ENCODE measurements at places on chromosomes 7 and 10.

DNA sequence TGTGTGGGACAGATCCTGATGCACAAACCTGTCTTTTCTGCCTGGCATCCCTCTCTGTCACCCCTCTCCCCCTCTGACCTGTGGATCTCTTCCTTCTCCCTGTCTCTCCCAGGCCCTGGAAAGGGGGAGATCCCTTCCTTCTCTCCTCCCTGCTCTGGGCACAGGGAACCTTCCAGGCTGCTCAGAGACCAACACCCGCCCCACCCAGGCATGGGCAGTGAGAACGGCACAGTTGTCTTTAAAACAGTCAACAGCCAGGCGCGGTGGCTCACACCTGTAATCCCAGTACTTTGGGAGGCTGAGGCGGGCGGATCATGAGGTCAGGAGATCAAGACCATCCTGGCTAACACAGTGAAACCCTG lies 34.7 kb downstream of the KCNH2 start:
- no peak for DNase-seq

DNA sequence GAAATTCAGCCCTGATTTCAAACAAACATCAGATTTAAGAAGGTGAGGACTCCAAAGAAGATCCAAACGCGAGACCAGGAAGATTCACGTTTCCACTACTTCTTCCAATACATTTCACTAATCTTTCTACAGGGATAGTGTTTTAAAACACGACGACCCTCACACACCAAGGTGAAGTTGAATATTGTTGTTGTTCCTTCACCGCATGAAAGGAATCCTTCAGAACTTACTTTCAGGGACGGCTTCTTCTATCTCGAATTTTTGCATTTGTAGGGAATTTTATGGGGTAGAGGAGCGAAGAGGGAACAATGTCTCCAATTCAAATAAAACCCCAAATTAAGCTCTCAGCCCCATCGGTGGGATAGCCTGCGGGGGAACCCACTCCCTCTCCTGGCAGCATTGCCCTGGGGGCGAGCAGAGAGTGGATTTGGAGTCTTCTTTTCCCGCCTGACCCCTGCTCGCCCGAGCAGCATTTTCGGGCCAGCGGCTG lies 1.5 kb upstream of the GATA3 start:
- no peak for DNase-seq

DNA sequence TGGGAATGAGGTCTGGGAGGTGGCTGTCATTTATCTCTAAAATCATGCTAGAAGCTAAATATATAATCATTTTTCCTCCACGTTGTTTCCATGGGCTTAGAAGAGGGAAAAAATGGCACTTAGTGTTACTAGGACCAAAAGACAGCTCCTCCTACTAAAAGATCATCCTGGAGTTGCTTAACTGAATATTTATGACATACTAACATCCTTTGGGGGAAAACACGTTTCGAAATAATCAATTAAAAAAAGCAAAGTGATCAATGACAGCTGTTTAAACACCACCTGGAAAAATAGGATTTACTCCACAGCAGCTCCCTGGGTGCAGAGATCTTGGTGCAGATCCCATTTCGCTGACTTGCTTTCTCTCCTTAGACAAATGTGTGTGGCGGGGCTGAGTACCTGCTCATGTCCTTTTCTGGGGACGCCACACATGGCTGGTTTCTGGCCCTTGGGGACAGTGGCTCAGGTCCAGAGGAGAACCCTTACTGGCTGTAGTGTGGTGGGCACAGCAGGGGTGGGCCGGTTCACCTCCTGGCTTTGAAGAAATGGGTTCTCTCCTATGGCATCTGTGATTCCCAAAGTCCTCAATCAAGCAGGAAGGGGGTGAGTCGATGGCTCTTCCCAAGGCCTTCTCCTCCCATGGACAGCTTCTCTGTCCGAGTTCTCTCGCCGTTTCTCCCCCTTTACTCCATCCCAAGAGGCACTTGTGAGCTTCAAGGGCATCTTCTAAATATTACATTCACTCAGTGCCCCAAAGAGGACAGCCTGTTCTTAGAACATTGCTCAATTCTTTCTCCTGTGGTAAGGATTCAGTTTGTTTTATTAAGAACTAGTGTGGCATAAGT lies 156.4 kb upstream of the KLF14 start:
- no peak for DNase-seq

GRCh38 chr10:109178591-109178990 lies 744.7 kb downstream of the XPNPEP1 start:
- no peak for DNase-seq

- DNase-seq = no peak
These were observed 3.4 kb downstream of the PRSS2 start for GRCh38 chr7:142773937-142774744.

GRCh38 chr10:59104186-59104585 lies 72.3 kb upstream of the PHYHIPL start:
- DNase-seq = no peak

- no peak for DNase-seq
These were observed 349.2 kb downstream of the RNLS start for GRCh38 chr10:88233870-88234269.

DNA sequence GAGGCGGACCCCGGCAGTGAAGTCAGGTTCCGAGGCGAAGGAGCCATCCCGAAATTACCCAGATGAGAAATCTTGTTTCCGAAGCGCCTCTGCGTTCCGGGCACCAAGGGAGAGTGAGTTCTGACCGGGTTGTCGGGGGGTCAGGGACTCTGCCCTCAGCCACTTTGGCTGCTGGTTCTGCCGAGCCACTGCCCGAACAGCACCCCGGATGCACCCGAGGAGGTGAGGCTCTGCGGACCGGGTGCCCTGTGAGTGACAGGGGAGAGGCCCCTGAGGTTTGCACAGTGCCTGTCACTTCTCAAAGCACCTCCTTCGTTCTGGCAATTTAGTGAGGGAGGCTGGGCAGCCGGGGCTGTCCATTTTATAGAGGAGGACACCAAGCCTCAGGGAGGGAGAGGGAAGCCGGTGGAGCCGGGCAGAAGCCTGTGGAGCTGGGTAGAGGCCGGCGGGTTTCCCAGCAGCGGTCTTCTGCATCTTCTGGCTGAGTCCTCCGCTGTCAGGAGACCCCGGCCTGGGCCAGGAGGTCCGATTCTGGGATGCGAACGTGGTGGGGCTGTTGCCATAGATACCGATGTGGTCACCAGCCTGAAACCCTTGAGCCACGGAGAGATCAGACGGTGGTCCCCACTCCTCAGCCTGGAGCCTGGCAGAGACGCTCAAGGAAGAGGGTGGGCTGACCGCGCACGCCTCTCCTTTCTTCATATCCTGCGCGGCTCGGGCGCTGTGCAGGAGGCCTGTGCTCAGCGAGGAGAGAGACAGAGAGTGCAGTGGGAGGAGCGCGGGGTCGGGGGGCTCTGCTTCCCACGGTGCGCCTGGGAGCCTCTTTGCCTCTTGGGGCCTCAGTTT lies 18.9 kb upstream of the SHH start:
- no peak for DNase-seq

DNA sequence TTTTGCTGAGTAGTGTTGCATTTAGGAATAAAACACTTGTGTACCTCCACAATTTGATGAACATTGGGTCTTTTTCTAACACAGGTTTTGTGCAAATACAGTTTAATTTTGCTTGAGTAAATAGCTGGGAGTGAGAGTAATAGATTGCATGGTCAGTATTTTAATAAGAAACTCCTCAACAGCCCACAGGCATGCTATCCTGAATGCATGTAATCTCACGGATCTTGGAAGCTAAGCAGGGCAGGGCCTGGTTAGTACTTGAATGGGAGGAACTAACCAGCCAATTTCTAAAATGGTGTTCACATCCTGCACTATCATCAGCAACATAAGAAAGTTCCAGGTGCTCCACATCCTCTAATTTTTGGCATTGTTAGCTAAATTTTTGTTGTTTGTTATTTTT lies 685.4 kb upstream of the MBL2 start:
- DNase-seq = no peak

DNA sequence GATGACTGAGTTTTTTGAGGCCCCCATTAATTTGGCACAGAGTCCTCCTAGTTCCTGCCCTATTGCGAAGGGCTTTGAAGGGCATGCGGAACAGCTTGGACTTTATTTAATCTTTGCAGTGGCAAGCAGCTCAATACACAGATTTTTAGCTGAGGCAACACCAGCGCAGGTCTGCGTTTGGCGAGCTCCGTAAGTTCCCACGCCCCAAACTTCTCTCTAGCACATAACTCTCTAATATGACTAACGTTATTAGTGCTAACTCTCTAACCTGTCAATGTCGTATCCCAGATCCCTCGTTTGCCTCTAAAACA lies 366 bp upstream of the TAF3 start:
- DNase-seq = no peak

GRCh38 chr10:115604627-115605026 lies 511.5 kb downstream of the ATRNL1 start:
- no peak for DNase-seq

DNA sequence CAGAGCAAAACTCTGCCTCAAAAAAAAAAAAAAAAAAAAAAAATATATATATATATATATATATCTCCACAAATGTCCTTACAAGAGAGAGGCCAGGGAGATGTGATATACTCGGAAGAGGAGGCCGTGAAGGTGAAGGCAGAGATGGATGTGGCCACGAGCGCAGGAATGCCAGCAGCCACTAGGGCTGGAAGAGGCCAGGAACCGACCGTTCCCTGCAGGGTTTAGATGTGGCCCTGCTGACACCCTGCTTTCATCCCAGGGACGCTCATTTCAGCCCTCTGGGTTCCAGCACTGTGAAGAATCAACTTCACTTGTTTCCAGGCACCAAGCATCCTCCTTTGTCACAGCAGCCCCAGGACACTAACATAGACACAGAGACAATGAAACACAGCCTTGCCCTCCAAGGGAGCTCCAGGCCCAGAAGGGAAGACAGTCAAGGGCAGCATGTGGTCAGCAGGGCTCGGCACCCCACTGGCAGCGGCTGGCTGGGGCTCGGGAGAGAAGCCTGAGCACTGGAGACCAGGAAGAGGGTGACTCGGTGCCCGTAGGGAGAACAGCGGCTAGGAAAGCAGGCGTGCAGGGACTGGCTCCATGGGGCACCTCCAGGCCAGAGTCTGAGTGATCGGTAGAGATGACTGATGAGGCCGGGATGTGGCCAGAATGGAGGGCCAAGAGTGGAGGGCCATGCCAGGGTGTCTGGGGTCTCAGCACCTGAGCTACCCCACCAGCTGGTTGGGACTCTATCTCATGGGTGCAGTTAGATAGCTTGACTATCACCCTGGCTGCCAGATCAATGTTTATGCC lies 7.6 kb downstream of the WDR86 start:
- no peak for DNase-seq

GRCh38 chr7:112448891-112449290 lies 1.4 kb upstream of the IFRD1 start:
- no peak for DNase-seq

- no peak for DNase-seq
These were observed 1.2 kb downstream of the GET4 start for GRCh38 chr7:877312-878232.

DNA sequence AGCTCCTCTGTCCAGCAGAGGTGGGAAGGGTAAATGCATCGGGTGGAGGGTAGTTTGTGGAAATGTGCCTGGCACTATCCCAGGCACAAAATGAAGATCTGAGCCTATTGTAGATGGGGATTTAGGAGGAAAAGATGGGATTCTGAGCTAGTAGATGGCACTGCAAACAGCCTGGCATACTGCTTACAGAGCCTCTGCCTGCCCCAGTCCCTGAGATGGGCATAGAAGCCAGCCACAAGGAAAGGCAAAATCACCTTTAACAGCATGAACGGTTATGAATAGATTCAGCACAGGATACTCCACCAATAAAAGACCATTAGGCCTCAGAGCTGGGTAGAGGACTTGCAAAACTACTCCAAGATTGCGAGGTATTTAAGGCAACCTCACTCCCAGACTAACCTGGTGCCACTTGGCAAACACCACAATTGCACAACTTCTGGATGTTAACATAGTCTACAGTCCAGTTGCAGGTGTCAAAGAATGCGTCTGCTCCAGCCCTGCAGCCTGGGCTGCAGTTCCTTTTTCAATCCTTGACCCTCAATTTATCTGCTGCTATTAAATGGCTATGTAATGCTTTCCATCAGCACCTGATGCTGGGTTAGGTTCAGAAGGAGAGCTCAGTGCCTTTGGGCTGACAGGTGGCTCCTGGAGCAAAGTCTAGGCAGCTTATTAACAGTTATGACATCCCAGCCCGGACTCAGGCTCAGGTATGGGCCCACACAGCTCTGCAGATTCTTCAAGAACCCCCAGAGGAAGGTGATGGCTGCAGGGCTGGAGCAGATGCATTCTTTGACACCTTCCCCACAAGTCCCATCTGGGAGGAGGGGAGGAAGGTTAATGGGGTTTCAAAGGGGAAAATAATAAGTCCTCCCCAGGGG lies 34.0 kb downstream of the CDHR3 start:
- no peak for DNase-seq

DNA sequence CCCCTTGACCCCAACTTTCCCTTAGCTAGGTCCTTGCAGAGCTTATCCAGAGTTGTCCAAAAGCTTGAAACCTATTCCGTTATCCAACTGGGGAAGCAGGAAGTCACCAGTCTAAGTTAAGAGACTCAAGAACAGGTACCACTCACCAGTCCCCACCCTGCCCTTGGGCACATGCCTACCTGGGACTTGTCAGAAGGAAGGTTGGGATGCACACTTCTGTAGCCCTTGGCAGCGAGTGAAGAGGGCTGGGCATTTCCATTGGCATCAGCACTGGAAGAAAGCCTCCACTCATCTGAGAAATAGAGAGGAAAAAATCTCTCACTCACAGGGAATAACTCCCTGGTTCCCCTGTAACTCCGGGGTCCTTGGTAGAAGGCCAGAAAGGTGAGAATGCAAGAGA lies 131.0 kb upstream of the PDLIM1 start:
- DNase-seq = no peak

GRCh38 chr10:5486853-5487235 lies 12.5 kb downstream of the CALML5 start:
- no peak for DNase-seq

GRCh38 chr7:85737426-85737825 lies 550.6 kb upstream of the SEMA3D start:
- no peak for DNase-seq

GRCh38 chr7:2796358-2797352 lies 47.5 kb downstream of the GNA12 start:
- DNase-seq = no peak

GRCh38 chr7:74252893-74253292 lies 1.3 kb downstream of the RFC2 start:
- no peak for DNase-seq
